Esophagus muscularis mucosa (tissue), 4 donors: ENCODE measurements at places on chromosomes 12 and 14.

DNA sequence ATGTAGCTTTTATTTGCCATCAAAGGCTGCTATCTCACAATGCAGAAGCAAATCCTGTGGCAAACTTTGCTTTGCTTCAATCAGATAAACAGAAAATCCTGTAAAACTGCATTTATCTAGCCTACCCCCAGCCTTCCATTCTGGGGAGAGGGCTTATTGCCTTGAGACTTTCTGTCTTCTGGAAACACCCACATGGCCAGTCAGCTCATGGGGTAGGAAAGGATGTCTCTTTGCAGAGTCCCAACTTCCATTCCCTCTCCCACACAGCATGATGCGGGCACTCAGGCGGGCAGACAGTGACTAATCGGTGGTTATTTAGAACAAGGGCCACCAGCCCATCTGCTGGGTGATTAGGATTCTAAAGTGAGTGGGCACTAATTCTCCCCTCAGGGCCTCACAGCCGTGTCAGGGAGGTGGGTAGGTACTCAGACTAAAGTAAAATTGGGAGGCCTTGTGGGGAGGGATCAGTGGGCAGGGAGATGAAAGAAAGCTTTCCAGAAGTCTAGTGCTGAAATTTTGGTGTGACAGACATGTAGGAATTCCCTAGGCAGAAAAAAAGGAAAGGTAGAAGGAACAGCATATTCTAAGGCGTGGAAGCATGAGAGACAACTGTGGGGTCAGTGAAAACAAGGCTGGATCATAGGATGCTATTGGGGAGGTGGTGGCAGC, 720.5 kb downstream of the VRK1 start:
- DNase-seq, result no peak

GRCh38 chr14:23556700-23557440, 799 bp downstream of the THTPA start:
- no peak for DNase-seq

DNA sequence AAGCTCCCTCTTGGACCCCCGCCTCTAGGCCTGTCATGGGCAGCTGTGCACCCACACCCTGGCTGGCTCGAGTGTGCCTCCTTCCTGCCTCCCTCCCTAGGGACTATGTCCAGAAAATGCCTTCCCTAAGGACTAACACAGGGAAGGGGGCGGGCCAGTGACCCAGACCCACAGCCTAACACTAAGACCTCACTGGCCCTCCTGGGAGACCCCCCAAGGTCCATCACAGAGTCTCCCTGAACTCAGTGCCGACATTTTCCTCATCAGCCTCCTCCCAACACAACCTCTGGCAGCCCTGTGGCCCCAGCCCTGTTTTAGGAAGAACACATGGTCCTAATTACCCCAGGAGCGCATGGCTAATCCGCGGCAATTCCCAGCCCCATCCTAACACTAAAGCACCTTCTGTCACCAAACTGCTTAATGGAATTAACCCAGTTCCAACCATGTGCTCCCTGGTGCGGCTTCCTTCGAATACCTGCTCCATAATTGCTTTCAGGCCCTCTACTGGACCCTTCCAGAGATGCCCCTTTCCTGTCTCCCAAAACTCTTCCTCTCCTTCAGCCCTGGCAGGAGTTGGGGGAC, 5.6 kb downstream of the MSI1 start:
- DNase-seq, result no peak

- DNase-seq, result peak; percentile 92
Observed at GRCh38 chr14:58637391-58638230, at the start of gene DACT1. TSS of gene DACT1 (plus strand) at chr14:58637962. CDS start at chr14:58638203, 241 bp downstream.

DNA sequence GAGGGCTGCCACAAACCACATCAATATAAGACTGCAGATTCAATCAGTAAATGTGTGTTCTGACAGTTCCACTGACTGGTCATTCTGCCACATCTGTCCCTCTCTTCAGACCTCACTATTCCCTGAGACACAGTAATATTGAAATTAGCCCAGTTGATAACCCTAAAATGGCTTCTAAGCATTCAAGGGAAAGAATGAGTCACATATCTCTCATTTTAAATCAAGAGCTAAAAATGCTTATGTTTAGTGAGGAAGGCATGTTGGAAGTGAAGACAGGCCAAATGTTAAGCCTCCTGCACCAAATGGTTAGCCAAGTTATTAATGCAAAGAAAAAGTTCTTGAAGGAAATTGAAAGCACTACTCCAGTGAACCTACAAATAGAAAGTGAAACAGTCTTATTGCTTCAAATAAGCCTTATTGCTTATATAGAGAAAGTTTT, 24.5 kb upstream of the KIF21A start:
- no peak for DNase-seq

DNA sequence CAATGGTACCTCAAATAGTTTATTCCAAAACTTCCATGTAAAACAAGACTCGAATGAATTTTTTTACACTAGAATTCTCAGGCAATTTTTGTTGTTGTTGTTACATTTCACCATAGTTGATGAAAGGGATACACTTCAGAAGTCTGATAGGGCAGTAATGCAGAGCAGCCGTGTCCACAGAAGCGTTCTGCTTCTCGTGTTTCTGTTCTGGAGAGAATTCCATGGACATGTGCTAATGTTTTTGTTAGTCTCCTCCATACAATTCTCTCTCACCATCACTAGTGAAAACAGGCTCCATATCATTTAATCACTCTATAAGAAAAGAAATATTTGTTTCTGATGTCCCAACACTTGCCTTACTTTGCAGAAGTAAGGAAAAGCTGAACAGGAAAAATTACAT, 606.1 kb downstream of the SLC16A7 start:
- no peak for DNase-seq

- no peak for DNase-seq
Observed at GRCh38 chr12:64270411-64270810, 48.3 kb upstream of the KICS2 start.

GRCh38 chr12:6695313-6696045, 5.1 kb downstream of the PIANP start:
- no peak for DNase-seq

DNA sequence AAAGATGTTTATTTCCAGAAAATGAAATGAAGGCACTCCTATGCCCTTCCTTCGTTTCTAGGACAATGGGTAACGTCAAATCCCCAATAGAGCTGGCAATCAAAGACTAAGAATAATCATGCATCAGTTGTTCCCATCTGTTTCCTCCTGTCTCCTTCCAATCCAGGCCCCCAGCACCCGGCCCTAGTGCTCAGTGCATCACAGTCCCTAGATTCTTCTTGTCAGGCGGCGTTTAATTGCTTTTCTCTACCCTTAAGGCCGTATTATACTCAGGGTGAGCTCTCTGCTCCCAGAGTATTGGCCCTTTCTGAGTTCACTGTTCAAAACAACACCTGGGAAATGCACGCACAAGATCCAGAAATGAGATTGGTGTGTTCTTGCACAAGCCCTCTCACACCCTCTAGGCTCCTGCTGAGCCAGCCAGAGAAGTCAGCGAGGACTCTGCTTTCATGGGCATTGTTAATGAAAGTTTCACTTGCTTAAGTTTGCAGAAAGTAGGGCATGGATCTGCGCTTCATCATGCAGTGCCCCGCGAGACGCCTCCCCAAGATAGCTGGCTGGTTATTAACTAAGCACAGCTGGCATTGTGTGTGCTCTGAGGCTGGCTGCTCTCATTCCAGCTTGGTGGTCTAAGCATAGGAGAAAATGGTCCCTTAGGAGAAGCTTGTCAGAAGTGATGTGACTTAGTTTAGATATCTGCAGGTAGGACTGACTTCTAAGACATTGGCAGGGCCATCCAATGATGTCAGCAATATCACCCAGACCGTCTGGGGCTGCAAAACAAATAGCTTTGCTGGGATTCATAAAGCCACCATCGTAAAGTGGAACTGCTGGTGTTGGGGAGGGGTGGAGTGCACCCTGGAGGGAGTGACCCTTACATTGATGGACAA, 28.7 kb downstream of the CRACR2A start:
- peak; percentile 47 for DNase-seq

DNA sequence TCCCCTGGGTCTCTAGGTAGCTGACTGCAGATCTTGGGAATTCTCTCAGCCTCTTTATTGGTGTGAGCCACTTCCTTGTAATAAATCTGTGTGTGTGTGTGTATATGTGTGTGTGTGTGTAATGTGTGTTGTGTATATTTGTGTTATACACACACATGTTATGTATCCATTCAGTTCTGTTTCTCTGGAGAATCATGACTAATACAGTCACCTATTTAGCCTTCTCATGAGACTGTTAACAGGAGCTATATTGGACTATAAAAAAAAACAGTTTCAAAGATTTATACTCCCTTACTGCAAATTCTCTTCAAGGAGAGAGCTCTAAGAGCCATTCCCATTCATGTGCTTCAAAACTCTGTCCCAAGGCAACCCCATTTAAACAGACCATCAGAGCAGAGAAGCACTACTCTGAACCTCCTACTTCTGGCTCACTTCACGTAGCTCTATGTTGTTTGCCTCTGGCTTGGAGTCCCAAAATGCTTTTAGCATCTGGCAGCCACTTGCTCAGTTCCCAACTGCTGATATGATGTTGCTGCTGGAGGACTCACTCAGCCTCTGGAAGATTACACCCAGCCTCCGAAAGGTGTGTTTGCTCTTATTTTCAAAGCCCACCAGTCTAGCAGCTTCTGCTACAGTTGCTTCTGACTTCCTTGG, 48.7 kb upstream of the KITLG start:
- no peak for DNase-seq

GRCh38 chr12:128820723-128821432, 2.9 kb downstream of the SLC15A4 start:
- no peak for DNase-seq

DNA sequence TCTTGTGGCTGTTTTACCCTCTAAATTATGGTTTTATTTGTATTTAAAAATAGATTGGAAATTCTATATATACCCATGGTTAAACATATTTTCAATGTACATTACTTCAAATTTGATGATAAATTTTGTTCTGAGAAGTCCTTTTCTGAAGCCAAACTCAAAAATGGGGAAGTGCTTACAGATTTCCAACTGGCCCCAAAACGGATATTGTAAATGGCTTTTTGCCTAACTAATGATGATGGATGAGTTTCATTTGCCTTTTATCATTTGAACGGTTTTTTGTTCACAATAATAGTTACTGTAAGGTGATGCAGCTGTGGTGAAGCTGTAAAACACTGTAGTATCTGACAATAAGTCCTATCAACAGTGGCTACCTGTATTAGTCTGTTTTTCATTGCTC, 136.9 kb downstream of the FUT8 start:
- no peak for DNase-seq

DNA sequence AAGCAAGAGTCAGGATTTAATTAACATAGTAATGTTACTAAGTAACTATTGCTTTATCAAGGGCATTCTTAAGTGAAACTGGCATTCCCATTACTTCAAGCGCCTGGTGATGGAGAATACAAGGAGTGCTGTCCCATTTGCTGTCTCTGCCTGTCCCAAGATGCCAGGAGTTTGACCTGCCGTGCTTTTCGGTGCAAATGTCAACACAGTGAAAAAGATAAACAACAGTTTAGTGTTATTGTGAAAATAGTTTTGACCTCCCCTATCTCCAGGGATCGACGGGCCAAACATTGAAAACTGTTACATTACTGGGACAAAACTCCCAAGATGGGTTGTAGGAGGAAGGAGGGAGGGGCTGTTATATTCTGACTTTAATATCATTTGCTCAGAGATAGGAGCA, 74.8 kb downstream of the TTC9 start:
- no peak for DNase-seq
